NCI-H2107 (cell line): ENCODE measurements at places on chromosomes 12 and 14.

DNA sequence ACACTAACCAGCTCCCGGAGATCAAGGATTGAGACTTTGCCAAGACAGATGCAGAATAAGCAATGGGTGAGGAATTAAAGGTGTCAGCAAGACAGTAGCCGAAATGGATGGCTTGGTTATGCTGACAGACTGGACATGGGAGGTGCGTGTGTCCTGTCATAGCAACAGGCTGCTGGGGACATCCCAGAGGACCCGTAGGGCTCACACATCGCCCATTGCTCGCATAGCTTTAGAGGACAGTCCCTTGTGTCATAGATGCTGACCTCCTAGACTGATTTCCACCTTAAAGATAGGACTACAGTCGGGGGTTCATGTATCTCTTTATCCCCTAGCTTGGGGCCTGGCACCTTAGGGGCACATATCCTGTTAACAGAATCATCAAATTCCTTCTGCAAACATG lies 324.5 kb downstream of the MED13L start:
- no peak for DNase-seq

DNA sequence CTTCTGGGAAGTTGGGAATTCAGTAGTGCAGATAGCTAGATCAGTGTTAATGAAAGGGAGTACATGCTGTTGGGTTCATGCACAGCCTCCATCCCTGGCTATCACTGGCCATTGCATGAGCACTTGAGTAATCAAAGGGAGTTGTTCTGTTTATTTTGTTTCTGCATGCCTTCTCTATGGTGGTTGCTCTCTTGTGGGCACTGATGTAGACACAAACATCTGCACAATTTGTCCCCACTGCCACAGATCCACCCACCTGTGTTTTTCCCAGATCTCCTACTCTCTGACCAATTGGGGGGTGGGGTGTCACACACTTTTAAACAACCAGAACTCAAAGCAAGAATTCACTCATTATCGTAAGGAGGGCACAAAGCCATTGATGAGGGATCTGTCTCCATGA lies 89.7 kb upstream of the DHRS4 start:
- no peak for DNase-seq

GRCh38 chr12:124573839-124574786 lies 6.7 kb upstream of the NCOR2 start:
- DNase-seq, result no peak

DNA sequence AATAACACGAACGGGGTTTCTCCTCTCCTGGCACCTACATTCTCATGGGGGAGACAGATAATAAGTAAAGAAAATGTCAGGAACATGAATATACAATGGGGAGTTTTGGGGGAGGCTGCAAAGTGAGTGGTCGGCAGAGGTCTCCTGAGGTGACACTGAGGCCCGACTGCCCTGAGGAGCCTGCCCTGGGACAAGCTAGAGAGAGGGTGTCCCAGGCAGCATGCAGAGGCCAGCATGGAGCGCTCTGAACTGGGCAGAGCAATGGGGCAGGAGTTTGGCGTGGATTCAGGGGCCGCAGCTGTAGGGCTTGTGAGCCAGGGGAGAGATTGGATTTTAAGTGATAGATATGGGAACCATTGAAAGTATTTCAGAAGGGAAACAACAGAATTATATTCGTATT lies 320.5 kb downstream of the CACNA1C start:
- DNase-seq, result no peak

- DNase-seq, result no peak
These were observed 17.2 kb downstream of the TRPV4 start for GRCh38 chr12:109815757-109816617.

DNA sequence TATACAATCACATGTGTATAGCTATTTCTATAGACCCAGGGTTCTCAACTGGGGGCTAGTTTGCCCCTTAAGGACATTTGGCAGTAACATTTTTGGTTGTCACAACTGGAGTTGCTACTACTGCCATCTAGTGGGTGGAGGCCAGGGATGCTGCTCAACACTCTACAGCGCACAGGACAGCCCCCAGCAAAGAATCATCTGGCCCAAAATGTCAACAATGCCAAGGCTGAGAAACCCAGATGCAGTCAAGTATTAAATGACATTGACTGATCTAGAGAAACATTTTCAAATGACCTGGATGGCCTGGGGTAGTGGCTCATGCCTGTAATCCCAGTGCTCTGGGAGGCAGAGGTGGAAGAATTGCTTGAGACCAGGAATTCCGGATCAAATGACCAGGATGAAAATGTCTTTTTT lies 5.8 kb downstream of the WSB2 start:
- peak; percentile 24 for DNase-seq

GRCh38 chr12:52323416-52324152 lies 2.4 kb upstream of the KRT83 start:
- DNase-seq, result no peak

DNA sequence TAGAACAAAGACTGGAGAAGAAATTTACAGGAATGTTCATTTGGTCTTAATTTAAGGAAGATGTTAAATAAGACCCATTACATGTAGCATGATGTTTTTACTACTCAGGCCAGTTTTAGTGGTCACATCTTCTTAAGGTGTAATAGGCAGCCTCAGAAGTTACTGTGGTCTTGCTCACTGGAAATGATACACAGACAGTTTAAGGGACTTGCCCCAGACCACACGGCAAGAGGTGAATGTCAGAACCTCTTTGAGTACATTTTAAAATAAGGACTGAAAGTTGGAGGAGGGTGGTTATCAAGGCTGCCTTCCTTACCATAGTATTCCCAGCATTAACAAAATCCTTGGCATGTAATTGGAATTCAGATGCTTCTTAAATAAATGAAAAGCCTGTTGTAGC lies 37.9 kb downstream of the LRRK2 start:
- DNase-seq, result no peak

- no peak for DNase-seq
These were observed 1936.8 kb upstream of the SEL1L start for GRCh38 chr14:83470466-83470865.

DNA sequence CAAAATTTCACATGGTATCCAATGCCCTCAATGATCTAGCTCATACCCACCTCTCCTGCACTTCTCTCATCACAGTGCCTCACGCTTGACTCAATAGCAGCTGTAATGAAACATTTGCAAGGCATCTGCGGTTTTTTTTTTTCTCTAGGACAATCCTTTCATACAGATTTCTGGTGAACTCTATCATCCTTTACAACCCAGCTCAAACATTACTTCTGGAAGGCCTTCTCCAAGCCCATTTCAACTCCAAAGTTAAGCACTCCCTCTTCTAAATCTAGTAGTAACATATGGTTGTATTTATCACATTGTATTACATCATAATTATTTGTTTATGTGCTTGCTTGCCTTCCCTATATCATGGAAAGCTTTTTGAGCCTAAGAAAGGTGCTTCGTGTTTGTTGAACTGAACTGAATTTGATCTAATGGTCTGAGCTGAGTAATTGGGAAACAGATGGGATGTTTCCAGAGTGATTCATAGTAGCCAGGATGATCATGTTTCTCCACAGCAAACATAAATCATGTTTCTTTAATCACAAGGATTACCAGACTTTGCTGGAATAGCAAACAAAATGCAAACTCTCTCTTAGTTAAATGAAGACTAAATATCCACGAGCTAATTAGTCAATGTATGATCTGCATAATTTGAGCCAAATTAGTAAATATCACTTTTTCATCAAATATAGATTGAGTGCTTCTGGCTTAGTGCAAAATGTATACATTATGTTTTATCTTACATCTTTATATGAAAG lies 14.3 kb downstream of the CFL2 start:
- DNase-seq, result peak; percentile 70
